ENCODE measurements at places on chromosomes 5 and 9.

DNA sequence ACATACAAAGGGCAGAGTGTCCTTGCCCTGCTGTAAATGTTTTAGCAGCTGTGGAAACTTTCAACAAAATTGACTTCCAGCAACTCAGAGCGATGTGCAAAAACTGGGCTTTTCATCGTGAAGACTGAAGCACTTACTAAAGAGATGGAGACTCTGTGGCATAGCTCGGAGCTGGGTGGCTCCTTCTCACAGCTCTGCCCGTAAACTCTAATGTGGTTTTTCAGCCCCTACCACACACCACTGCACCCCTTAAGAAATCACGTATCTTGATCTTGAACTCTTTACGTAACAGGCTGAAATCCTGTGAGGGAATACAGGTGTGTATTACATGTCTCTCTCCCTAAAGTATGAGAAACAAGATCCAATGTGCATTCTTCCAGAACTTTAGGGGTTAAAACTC is 124.4 kb downstream of the MEF2C start:
- no peak for DNase-seq

GRCh38 chr9:131669269-131670157 is 70.4 kb downstream of the RAPGEF1 start:
- no peak for DNase-seq

- no peak for DNase-seq
These were observed 110.9 kb upstream of the BASP1 start for GRCh38 chr5:17106521-17106920.

GRCh38 chr9:86075132-86076109 is 23.9 kb downstream of the GOLM1 start:
- DNase-seq, result no peak

- DNase-seq, result no peak
These were observed 129.6 kb downstream of the LURAP1L start for GRCh38 chr9:12904261-12905000.

GRCh38 chr5:116068028-116068632 is 16.7 kb upstream of the COMMD10 start:
- no peak for DNase-seq

DNA sequence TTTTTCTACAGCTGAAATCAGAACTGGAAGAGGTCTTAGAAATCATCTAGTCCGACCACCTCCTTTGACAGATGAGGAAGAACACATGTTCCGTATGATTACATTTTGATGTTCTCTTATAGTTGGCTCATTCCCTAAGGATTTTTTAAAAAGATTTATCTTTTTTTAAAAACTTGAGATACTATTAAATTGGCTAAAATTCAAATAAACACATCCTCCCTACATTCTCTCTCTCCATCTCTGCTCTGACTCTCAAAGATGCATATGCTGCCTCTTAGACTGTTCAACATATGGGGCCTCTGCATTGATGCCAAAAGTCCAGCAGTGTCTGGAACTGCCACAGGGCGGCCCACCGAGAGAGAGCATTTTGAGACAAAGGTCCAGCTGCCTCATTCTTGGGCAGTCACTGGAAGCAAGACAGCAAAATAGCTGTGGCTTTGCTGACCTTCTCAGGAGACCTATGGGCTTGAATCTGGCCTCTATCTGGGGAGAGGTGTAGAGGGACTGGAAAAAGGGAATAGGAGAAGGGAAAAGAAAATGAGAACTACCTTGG is 12.8 kb upstream of the TSSK1B start:
- no peak for DNase-seq

- no peak for DNase-seq
These were observed 621 bp upstream of the GCNT4 start for GRCh38 chr5:75053054-75053303.

DNA sequence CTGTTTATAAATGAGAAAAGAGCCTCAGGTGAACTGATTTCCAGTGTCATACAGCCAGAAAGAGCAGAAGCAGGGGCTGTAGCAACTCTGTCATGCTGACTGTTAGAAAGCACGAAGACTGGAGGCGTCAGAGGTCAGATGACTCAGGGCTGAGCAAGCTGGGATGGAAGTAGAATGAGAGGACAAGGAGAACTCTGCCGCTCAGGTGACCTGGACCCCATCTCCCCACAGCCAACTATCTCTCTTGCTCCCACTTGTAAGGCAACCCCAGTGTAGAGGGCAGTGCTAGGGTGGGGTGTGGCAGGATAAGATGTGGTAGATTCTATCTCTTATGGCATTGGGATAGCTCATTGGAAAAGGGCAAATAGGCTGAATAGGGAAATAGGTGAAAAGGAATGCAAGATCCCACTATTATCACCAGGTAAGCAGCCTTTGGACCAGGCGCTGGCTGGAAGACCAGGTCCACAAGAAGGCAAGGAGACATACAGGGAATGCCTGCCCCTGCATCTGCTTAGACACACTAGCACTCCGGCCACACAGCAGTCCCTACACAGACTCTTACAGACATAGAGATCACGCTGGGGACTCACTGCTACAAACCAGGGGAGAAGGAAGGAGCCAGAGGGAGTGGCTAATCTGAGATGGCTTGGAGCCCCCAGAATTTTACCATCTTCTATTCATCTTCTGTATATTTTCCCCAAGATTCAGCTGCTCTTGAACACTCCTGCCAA is 21.2 kb upstream of the LOX start:
- DNase-seq, result no peak

DNA sequence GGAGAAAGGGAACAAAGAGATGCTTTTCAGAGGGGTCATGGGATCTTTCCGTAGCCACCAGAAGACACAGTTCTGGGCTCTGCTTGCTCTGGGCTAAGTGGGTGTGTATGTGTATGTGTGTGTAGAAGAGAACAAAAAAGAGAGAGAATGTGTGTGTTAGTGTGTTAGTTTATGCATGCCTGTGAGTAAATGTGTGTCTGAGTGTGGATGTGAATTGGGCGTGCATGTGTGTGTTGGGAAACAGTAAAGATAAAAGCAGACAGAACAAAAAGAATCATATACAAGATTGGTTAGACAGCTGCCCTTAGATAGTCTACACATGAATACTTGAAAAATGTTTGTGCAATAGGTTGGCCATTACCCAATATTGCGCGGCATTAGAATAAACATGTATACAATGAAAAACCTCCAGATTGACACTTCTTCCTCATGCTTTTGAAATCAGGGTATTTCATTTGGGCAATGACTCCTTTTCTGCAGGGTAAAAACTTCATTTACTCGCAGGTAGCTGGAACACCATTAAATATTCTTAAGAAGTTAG is 36.5 kb upstream of the HSPA9 start:
- DNase-seq, result no peak

DNA sequence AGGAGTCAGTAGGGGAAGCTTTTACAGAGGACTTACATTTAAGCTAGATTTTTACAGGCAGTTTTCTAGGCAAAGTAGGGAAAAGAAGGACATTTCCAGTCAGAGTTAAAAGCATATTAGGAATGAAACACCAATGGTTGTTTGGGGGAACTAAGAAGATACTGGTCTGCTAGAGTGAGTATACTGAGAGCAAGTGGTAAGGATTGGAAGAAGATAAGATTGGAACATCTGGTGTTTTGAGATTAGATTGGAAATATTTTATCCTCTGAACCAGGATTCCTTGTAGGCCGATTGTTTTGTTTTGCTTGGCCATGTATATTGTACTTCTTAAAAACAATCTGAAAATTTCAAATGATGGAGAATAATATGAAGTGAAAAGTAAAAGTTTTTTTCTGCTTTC is 7.7 kb downstream of the FBXO38 start:
- DNase-seq, result no peak

- DNase-seq, result no peak
These were observed 85.8 kb downstream of the FBXO38 start for GRCh38 chr5:148469501-148469935.

DNA sequence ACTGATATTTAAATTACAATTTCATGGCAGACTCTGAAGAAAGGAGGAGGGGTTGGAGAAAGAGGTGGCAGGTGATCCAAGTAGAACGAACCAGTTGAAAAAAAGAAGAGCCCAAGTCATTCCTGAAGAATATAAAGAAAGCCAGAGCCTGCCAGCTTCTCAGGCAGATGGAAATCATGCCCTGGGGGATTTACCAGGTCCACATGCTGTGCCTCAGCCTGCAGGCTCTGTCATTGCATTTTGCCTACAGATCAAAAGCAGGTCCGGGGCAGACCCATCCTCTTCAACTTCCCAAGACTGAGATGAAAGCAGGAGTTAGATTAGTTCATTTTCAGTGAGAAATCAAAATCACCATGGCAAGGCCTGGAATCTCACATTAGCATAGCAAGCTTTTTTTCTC is 48.5 kb downstream of the GDNF start:
- DNase-seq, result no peak

- DNase-seq, result no peak
These were observed 393.9 kb upstream of the RIOK2 start for GRCh38 chr5:97576956-97577355.

DNA sequence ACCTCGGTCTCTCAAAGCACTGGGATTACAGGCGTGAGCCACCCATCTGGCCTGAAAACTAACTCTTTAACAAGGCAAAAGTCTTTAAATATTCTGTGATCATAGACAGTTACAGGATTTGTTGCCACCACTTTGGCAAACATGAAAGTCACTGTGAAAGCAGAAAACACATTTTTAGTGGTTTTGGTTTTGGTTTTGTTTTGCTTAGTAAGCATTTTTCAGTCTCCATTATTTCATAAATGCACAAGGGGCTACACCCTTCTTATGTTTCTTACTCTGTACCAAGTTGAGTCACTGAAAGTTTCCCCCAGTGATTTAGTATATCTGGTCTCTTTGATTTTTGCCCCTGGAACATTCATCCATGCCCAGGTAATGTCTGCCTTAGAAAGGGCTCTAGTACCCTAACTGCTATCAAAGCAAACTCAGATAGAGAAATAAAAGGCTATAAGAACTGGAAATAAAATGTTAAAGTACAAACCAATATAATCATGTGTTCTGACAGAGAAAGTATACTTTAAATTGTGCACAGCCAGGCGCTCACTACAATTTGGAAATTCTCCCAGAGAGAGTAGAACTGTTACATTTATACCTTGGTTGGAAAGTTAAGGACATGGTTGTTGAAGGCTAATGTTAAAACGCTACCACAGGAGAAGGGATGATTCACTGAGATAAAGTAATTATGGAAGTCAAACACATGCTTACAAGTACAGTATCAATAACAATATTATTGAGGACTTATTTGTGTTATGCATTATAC is 1022.5 kb upstream of the DMAC1 start:
- no peak for DNase-seq

GRCh38 chr9:137026384-137026783 is 1.7 kb downstream of the ABCA2 start:
- DNase-seq, result no peak

DNA sequence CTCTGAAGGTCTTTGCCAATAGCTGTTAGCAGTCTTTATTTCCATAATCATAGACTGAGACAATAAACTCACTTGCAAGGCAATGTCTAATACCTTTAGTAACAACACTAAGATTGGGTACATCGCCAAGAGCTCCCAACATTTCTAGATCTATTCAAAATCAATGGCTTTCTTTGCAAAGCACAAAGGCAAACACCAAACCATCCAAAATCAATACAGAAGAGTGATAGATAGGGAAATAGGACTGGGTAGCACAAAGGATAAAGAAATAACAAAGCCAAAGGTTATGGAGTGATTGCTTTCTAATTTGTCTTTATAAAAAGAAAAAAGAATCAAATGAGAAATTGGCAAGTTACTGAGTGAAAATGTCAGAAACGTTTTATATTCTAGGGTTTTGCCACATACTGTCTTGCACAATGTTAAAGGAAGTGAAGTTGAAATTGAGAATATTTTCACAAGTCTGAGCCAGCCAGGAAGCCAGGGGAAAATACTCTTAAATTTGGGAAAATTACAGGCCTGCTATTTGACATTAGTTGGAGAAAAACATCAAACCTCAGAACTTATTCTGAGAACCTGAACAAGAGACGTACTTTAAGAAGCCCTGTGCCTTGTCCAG is 53.3 kb upstream of the LHFPL2 start:
- DNase-seq, result no peak

DNA sequence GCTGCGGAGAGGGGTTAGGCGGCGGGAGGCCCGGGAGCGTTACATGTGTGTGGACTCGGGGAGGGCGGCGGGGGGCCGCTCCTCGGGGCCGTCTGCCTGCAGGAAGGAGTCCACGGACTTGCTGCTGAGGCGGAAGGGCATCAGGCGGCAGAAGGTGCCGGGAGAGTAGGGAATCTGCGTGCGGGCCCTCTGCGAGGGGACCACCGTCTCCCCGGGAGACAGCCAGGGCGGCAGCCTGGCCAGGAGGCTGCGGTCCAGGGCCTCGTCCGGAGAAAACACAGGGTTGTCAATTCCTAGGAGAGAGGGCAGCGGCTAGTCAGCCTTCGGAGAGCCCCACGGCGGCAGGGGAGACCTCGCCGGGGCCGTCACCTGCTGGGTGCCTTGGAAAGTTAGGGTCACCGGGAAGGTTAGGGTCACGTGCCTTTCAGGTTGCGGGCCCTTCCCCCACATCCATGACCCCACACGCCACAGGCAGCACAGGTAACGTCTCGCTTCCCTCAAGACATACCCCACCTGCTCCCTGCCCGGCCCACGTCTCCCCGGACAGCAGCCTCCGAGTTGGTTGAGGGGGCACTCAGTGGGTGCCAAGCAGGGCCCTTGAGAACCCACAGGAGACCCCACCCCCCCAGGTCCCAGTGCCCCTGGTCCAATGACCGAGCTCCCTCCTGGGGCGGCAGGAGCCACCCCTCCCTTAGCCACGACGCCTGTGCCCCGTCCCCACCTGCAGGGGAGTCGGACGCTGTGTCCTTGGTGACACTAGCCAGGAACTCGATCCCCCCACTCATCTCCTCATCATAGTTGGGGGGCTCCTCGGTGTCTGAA is 32.1 kb downstream of the EXOC3 start:
- no peak for DNase-seq

- no peak for DNase-seq
These were observed 21.3 kb downstream of the MAML1 start for GRCh38 chr5:179753971-179754370.

- DNase-seq, result no peak
These were observed 32.9 kb upstream of the ALDH1A1 start for GRCh38 chr9:72985746-72986145.

DNA sequence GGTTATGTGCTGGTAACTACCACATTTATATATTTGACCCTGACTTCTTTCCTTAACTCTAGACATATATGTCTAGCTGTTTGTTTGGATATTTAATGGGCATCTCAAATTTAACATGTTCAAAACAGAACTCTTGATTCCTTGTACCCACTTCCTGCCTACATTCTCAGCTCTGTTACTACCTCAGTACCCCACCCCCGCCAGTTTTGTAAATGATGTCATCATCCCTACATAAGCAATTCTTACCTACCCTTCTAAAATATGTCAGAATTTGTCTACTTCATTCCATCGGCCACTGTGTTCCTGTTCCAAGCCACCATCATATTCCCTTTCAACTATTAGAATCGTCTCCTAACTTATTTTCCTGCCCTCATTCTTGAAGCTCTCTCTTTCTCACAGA is 4.8 kb downstream of the RAD50 start:
- no peak for DNase-seq

GRCh38 chr5:138874771-138875551 is at the start of gene LRRTM2:
TSS of gene LRRTM2 (minus strand) at chr5:138875335. CDS start at chr5:138874911, 424 bp downstream.
- DNase-seq, result no peak

- no peak for DNase-seq
These were observed 3.3 kb upstream of the SECISBP2 start for GRCh38 chr9:89314955-89315354.

DNA sequence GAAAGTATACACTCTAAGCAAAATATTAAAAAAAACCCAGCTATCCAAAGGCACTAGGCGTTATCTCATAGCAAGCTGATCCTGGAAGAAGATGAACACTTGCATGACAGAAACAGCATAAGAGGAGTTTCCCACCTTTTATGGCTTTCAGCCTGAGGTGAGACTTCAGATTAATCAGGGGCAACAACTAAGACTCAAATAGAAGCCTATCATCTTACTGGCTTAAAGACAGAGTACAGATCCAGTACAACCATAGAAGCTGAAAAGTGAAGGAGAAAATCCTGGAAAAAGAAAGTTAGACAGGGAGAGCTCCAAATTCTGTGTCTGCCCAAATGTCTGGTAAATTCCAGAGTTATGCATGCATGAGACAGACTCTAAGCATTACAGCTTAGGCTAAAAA is 360.8 kb upstream of the KCNN2 start:
- DNase-seq, result no peak

Measured in NCI-H187 (cell line).